ENCODE measurements at places on chromosomes 2 and 18.

DNA sequence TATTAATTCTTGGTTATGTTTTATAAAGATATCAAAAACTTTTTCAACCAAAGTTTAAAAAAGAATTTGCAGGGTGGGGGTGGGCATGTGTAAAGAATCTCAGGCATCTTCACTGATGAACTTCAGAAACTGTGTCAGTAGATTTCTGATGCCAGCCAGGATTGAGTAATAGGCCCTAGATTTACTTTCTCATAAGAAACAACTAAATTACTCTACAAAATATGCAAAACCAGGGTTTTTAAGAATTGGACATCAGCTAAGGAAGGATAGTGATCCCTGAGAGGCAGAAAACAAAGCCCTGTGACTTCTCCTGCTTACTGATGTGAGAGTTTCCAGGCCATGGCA lies 11.9 kb upstream of the IL1R1 start:
- DNase-seq: no peak

- DNase-seq: no peak
These were observed 198.6 kb upstream of the EPAS1 start for GRCh38 chr2:46098621-46099062.

DNA sequence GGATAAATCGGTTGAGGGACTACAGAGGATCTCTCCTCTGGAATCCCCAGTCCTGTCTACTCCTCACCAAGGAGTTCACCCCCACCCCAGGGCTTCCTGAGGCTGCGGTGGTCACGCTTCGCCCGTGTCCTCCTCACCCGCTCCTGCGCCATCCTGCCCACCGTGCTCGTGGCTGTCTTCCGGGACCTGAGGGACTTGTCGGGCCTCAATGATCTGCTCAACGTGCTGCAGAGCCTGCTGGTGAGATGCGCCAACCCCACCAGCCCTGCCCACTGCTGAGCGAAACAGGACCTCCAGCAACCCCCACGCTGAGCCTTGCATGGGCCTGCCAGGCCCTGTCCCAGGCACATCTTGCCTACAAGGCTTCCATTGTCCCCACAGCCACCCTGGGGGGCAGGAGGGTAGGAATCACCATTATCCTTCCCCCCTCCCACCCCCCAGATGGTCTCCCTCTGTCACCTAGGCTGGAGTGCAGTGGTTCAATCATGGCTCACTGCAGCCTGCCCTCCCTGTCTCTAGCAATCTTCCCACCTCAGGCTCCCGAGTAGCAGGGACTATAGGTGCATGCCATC lies 6.7 kb upstream of the CTDSP1 start:
- DNase-seq: no peak

DNA sequence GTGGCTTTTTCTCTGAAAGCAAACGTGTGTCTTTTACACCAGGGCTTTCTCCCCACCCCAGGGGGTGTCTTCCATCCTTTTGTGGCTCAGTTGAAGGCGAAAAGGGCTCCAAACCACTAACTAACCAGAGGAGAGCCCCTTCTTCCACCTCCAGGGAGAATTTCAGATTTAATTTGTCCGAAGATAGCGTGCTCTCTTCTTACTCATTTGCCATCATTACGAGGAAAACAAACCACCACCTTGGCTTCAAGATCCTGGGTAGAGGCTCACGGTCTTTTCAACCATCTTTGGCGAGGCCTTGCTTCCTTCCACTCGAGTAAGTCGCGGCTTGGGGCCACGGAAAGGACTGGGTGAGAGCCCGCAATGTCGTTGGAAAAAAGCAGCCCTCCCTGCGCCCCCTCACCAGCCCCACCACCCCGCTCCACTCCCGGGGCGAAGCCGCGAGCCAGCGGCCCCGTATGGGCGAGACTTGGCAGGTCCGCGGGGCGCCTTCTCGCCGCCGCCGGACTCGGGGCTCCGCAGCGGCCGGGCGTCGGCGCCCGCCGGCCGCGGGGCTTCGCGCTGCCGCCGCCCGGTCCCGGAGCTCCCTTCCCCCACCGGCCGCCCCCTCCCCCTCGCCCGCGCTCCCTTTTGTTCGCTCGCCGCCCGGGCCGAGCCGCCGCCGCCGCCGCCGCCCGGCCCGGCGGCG lies 1.7 kb upstream of the ZNF532 start:
- DNase-seq: peak; percentile 57

DNA sequence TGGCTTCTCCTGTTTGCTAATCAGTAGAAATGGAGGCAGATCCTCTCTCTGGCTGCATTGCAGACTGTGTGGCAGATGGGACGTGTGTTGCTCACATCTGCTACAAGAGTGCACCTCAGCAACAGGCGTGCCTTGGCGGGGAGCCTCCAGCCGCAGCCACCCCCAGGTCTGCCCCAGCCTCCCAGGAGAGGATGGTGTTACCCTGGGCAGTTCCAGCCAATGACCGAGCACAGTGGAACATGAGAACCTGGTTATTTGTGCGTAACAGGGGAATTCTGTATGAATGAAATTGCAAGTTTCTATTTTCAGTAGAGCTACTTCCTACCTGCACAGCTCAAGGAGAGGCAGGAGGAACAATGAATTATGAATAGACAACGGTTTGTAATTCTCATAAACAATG lies 130.6 kb upstream of the CBLN2 start:
- DNase-seq: no peak

GRCh38 chr2:150159300-150159699 lies 328.2 kb downstream of the RND3 start:
- no peak for DNase-seq

DNA sequence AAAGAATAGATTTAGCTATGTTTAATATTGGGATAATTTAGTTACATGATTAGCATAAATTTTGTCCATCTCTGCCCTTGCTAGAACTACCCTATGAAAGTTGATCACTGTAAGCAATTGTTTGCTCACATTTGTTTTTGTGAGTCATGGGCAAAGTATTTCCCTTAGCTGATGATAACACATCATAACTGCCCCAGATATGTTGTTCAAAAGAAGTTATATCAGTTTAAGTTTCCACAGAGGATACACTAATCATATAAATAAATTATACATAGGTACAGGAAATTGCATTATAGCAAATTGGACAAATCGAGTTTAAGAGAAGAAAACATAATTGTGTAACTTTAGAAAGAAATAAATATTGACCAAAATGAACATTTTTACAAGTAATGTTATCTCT lies 223.2 kb upstream of the PIK3C3 start:
- DNase-seq: no peak

DNA sequence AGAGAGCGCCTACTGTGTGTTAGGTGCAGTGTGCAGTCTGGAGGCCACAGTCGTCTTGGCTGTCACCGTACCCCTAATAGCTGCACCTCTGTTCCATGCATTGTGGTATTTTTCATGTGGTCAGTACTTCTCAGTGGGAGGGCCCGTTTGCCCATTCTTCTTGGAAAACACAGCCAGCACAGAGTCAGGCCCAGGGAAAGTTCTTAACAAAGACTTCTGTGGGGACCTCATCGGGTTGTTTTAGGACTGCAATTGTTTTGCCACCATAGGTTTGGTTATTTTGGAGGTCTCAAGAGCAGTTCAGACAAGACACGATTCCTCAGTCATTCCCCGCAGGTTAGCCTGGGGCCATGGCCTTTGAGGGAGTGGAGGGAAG lies 62.3 kb downstream of the SMIM21 start:
- DNase-seq: no peak

DNA sequence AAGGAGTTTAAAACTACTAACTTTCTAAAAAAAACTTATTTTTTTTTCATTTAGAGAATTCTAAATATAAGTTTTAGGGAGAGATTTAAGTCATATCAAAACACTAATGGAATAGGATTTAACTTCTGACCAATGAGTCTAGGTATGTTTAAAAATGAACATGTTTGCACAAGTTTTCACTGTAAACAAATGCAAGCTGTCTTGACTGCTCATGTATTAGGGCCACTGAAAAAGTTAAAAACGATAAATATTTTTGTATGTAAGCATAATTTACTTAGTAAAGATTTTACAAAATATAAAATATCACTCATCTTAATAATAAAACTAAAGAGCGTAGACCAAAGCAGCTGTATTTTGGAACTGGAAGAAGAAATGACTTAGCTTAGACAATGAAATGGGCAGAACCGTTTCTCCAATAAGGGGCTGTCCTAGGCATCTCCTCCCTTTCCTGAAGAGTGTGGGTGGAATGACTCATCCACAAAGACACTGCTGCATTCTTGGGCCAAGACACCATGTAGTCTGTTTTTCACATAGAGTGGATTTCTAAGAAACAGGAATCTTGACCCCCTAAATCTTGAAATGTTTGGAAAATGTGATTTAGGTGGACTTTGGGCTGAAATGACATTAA lies 118.8 kb downstream of the MEP1B start:
- DNase-seq: no peak

DNA sequence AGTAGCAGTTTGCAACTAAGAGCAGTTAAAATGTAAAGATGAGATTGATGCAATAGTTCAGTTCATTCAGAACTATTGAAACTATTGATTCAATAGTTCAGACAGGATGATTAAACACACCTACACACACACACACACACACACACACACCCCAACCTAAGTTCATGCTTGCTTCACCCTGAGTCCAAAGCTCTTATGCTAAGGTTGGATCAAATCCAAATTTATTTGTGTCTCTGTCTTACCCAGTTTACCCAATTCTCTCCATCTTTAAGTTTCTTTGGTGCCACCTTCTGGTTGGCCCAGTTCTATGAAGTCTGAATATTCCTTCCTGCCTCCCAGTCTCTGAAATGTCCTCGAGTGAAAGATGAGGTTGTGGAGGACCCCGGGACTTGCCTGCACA lies 5.1 kb downstream of the SERPINB8 start:
- DNase-seq: peak; percentile 41

GRCh38 chr2:204341887-204342276 lies 203.4 kb upstream of the PARD3B start:
- DNase-seq: no peak

GRCh38 chr2:46563186-46563585 lies 83.8 kb downstream of the TMEM247 start:
- no peak for DNase-seq

DNA sequence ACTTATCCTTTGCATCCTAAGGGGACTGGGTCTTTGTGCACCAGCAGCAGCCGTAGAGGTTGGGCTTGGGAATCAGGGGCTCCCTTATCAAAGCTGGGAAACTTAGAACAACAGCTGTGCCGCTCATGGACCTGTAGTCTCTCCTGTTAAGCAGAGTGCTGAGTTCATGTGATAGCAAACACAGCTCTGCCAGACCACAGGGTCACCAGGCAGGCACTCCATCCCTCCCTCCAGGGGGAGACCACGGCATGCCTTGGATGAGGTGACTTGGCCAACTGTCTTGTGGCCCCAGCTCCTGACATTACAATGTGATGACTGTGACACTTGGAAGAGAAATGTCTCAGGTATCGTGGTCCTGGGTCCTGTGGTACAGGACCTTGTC lies 60.0 kb downstream of the DGKD start:
- no peak for DNase-seq

- DNase-seq: no peak
These were observed 23.9 kb upstream of the EPAS1 start for GRCh38 chr2:46273225-46273863.

- no peak for DNase-seq
These were observed 665.9 kb downstream of the CBLN2 start for GRCh38 chr18:71878226-71878625.

- DNase-seq: peak; percentile 84
These were observed 206.5 kb downstream of the CPS1 start for GRCh38 chr2:210762604-210763588.

DNA sequence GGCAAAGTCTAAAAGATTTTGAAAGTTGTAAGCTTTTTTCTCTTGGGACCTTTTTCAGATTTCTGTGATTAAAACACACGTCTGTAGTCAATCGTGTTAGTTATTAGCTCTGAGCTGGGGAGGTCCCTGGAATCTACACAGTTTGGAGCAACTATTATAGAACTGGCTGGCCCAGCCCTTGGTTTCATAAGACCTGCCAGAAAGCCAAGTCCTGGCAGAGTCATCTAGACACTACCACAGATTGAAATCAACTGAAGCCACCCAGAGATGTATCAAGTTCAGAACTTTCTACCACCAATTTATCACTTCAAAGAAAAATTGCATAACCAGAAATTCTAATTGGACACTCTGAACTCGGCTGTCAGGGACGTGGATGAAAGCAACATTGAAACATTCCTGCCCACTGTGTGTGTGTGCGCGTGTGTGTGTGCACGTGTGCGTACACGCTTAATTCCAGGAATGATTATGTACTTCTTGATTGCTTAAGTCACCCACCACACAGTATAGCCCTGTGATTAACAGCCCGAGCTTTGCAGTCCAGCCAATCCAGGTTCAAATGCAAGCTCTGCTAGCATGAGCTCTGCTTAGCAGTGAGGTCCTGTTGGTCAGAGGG lies 126.3 kb downstream of the TPGS2 start:
- DNase-seq: no peak

DNA sequence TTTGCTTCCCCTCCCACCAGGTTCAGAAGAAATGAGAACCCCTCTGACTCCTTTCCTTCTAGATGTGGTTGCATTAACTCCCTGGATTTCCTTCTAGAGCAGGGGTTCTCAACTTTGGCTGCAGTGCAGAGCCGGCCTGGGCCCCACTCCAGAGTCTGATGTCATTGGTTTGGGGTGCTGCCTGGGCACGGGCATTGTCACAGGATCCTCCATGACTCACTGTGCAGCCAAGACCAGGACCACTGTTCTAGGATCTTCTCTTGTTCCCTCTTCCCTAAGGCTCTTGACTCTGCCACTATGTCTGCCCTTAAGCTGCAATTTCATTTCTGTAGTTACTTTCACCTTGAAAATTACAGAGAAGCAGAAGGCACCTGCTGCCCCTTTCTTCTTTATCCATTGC lies 31.8 kb downstream of the TBC1D8 start:
- DNase-seq: no peak

- peak; percentile 35 for DNase-seq
These were observed 652 bp downstream of the PPM1B start for GRCh38 chr2:44169155-44169898.

DNA sequence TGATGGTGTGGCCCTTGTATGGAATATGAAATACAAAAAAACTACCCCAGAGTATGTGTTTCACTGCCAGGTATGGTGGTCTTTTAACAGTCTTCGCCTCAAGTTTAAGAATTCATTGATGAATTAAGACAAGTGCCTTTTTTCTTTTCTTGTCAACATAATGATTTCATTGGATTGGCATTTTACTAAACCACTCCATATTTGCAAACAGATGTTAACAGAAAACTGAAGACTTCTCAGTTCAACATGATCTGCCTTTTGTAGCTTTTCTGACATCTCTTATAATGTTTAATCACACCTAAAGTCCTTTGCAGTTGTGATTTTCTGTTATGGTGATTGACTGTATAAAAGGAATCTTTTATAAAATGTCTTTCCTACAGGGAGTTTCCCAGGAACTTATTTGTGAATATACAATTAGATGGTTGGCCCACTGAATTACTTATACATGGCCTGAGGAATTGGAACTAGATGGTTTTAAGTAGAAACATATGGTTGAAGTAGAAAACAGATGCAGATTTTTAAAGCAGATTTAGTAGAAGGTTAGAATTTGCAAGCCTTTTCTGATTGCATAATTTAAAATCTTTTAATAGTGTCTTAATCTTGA lies 39.7 kb downstream of the DYNC1I2 start:
- DNase-seq: no peak

DNA sequence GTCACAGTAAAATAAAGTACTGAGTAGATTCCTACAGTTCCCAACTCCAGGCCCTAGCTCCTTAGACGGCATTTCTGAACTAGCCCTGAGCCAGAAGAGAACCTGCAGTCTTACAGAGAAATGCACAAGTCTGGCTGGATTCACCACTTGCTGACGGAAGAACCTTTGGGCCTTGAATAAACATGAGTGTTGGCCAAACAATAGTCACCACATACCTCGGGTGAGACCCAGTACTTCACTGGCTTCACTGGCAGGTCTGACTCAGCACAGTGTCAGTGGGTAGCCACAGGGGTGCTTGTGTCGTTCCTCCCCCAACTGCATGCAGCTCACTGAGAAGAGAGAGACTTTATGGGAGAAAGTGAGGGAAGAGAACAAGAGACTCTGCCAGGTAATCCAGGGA lies 88.9 kb downstream of the TMEM185B start:
- peak; percentile 39 for DNase-seq

Measured in GM23338 (cell line).